Fibroblast of skin of left biceps (primary cell): ENCODE measurements at places on chromosomes 16 and 17.

GRCh38 chr16:84678541-84678940 is 21.3 kb upstream of the USP10 start:
- DNase-seq: no peak

- no peak for DNase-seq
These were observed 13.0 kb downstream of the CETP start for GRCh38 chr16:56974549-56975300.

DNA sequence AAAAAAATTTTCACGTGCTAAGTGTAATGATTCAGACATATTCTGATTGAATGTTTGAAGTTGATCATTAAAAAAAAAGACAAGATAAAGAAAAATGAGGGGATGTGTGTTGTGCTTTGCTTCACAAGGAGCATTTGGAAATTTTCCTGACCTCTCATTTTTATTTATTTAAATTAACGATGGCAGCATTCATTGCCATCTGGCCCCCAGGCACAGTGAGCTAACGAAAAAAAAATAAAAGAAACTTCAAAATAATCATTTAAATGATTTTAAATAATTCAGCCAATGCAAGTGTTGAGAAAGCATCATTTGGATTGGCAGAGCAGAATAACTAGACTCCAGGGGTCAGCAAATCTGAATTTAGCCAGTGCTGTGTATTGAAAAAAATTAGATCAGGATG is 1037.2 kb downstream of the CDH11 start:
- DNase-seq: no peak

GRCh38 chr17:16352667-16353316 is 477 bp downstream of the CENPV start:
- no peak for DNase-seq

DNA sequence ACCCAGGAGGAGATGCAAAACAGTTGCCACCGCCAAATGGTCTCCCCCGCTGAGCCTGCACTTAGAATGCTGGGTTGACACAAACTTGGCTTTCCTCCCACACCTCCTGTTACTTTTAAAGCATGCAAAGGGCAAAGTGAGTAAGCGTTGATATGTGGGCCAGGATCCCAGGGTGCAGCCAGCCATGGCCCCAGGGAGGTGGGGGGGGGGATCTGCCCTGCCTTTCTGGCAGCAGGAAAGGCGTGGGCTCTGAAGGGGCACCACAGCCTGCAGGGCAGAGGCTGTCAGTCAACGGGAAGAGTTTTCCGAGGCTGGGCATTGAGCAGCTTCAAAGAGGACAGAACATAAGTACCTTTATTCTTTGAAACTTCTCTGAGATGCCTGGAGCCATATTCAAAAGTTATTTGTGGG is 142.3 kb downstream of the ABCC12 start:
- DNase-seq: no peak

DNA sequence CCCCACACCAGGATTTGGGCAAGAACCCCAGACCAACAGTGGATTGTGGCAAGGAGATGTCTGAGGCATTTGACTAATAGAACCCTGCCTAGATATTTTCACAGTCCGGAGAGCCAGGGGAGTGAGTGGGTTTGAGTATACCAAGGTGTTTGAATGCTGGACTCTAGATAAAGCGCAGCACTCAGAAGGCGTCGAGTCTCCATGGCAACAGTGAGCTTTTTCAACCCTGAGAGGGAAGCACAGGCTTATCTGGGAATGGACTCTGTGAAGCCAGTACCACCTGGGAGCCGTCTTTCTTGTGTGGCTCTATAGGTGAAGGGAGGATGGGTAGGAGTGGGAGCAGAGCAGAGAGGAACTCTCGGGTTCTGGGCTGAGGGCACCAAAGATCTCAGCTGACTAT is 147.0 kb downstream of the SHISA6 start:
- DNase-seq: no peak

- DNase-seq: no peak
These were observed 341 bp downstream of the SLC7A6OS start for GRCh38 chr16:68310437-68310773.

GRCh38 chr16:88640039-88640495 is 1.7 kb downstream of the IL17C start:
- DNase-seq: no peak

GRCh38 chr16:88653101-88653500 is 2.2 kb upstream of the CYBA start:
- no peak for DNase-seq
